Fibroblast of skin of right biceps (primary cell): ENCODE measurements at places on chromosomes 1 and 21.

GRCh38 chr1:174215766-174216165 is 56.4 kb downstream of the RABGAP1L start:
- DNase-seq = no peak

DNA sequence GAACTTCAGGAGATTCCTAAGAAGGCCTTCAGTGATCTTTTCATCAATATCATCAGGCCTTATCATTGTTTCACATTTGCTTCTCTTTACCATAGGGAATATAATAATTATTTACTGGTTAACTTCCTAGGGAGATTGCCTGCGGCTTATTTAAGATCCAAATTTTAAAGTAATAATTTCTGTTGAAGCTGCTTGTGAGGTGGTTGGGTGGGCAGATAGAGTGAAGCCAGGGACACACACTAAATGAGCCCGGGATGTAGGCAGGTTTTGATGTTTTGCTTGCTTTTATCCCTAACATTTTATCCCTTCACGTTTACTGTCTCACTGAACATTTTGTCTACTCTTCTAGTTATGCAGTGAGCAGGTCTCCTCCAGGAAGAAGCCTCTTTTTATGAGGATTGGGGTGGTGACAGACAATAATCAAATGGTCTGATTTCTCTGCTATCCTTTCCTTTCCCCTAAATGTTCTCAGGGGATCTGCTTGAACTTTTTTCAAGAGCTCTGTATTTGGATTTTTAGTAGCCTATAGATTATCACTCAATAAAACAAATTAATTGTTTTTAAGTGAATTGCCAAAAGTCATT is 164.7 kb downstream of the RUNX1 start:
- DNase-seq = no peak

DNA sequence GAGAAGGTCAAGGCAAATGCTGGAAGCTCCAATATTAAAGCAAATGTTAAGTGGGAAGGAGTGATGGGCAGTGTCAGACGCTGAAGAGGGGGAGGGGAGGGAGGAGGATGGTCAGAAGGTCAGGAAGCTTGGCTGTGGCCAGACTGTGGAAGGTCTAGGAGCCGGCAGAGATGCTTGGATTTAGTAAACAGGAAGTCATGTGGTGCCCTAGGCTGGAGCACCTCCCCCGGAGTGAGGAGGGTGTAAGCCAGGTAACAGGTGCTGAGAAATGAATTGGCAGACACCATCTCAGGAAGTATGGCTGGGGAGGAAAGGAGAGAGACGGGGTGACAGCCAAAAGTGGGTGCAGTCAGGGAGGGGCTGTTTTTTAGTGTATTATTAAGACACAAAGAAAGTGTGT is 17.7 kb downstream of the CSMD2 start:
- no peak for DNase-seq

DNA sequence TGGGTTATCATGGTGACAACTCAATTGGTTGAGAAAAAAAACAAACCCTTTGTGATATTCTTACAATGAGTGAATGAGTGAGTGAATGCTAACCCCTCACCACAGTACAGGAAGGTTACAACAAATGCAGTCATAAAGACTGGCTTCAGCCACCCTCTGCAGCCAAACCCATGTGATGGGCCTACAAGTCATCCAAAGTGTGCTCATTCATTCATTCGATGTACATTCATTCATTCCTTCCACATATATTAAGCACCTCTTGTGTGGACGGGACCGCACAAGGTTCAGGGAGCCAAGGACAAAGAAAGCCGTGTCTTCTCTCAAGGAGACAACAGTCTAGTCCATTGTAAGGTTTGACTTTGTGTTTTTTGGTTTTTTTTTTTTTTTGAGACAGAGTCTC is 49.4 kb downstream of the WDR4 start:
- no peak for DNase-seq

DNA sequence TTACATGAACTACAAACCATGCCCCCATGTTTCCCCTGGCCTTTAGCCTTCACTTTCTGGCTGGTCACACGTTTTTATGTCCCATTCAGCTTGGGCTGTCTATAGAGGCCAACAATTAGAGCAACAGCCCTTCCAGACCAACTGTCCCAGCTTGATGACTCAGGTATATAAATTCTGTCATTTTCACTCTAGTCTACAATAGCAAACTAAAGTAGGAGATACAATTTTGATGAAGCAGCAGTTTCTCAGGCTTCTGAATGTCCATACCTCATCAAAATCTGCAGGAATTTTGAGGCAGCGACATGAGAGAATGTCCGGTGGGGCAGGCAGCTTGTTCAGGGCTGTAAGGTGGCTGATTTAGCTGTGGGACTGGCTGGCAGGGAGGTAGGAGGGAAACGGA is 45.6 kb upstream of the VAV3 start:
- no peak for DNase-seq

DNA sequence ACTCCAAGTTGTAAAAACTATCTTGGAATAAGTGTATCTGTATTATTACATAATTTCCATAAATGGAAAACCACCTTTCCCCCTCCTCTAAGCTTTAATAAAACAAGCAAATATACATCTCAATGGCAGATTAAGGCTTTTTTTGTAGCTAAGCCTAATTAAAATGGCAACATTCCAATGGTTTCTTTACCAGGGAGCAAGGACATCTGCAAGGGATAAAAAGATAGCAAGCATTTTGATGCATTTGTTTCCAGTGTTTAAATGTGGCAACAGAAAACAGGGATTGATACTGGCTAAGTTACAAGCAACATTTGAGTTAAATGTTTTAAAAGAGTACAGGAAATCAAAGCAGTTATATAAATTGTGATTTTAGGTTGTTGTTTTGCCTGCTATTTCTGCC is 1012.7 kb downstream of the ADGRL2 start:
- no peak for DNase-seq

- DNase-seq = peak; percentile 67
Observed at GRCh38 chr1:196160066-196160795, 448.0 kb downstream of the KCNT2 start.

GRCh38 chr21:45598666-45599065 is 44.9 kb upstream of the PCBP3 start:
- DNase-seq = no peak

GRCh38 chr1:2242814-2243725 is 15.0 kb downstream of the SKI start:
- no peak for DNase-seq

GRCh38 chr1:7146710-7147109 is 361.5 kb downstream of the CAMTA1 start:
- no peak for DNase-seq

DNA sequence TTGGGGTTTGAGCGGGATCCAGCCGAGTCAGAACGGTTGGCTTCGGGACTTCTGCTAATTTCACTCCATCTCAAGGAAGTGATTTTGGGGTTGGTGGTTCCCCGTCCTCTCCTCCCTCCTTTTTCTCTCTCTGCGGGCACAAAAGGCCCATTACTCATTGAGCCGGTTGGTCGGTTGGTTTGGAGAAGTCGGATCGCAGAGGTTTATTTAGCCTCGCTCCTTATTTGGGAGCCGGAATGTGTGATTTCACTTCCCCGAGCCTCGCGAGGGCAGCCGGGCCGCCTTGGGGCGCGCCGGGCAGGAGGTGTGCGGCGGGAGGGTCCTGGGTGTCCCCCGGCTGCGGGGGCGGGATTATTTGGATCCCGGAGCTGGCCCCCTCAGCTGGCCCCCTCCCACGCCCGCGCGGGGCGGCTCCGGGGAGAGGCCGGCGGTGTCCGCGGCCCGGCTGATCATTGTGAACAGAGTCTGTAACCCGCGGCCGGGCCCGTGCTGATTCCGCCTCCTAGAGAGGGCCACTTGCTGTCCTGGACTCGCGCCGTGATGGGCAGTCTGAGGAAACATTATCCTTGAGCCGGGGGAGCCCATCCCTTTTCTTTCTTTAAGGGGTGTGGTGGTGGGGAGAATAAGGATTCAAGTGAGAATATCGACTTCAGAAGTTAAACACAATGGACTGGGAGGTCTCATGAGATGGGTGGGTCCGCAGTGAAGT is 1.2 kb downstream of the MAPKAPK2 start:
- DNase-seq = peak; percentile 83

DNA sequence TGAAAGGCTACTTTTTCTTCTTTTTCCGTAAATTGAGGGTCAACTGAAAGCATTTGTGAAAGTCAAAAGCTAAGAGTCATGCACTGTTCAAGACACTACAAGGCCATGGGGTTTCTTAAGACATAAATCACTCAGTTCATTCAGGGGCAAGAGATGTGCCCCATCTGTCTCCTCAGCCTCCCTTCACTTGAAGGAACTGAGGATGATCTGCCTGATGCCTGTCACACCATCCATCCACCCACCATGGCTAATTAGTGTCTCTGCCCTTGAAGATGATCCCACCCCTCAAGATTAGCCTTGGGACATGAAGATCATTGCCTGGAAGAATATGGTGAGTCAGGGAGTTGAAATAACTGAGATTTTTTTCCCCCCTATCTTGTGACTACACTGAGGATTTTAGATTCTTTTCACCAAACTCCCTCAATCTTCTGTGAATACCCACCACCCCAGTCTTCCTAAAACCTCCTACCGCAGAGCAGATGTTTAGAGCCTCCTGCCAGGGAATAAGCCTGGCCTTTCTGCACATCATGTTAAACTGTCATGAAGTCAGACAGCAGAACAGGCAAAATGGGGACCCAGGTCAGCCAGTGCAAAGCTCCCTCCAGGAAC is 88.6 kb upstream of the LMO4 start:
- no peak for DNase-seq

GRCh38 chr1:169309178-169310166 is 58.1 kb downstream of the NME7 start:
- DNase-seq = no peak

- no peak for DNase-seq
Observed at GRCh38 chr1:203143641-203144040, 16.1 kb downstream of the ADORA1 start.

DNA sequence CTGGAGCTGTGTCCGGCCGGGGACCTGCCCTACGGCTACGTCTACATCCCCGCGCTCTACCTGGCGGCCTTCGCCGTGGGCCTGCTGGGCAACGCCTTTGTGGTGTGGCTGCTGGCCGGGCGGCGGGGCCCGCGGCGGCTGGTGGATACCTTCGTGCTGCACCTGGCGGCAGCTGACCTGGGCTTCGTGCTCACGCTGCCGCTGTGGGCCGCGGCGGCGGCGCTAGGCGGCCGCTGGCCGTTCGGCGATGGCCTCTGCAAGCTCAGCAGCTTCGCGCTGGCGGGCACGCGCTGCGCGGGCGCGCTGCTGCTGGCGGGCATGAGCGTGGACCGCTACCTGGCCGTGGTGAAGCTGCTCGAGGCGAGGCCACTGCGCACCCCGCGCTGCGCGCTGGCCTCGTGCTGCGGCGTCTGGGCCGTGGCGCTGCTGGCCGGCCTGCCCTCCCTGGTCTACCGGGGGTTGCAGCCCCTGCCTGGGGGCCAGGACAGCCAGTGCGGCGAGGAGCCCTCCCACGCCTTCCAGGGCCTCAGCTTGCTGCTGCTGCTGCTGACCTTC is 412 bp downstream of the GPR25 start:
- no peak for DNase-seq

- peak; percentile 48 for DNase-seq
Observed at GRCh38 chr21:26153758-26154157, 16.8 kb downstream of the APP start.

- no peak for DNase-seq
Observed at GRCh38 chr1:231070758-231071444, 30.8 kb upstream of the FAM89A start.

- DNase-seq = peak; percentile 80
Observed at GRCh38 chr1:93447481-93448291, at the start of gene FNBP1L. TSS of gene FNBP1L (plus strand) at chr1:93448118. CDS start at chr1:93448282, 164 bp downstream.

DNA sequence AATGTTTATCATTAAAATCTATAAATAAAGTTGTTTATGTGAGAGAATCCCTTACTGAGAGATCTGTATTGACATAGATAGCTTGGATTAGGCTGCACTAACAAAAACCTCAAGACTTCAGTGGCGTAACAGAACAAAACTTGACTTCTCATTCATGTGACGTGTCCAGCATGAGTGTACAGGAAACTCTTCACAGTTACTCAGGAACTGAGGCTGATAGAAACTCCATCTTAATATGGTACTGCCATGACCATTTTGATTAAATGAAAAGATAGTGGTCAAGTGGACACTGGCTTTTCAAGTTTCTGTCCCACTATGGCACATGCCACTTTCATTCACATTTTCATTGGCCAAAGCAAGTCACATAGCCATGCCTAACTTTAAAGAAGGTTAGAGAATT is 3.7 kb downstream of the ST3GAL3 start:
- peak; percentile 83 for DNase-seq

DNA sequence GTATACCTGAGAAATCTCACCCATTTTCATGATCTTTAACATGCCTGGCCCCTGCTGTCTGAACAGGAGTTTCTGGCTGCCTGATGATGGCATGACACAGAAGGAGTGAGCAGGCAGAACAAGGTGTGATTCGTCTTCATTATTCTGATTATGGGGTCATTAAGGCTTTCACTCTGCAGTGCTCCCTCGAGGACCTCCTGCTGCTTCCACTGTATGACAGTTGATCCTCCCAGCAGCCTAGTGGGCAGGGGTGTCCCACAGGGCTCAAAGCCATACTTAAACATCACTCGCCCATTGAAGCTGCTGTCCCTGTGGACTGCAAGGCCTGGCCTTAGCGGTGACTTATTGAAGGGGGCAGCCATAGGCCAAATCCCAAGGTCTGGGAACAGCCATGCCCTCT is 12.7 kb upstream of the PARS2 start:
- no peak for DNase-seq

GRCh38 chr1:160022330-160023310 is 9.2 kb downstream of the PIGM start:
- DNase-seq = no peak

DNA sequence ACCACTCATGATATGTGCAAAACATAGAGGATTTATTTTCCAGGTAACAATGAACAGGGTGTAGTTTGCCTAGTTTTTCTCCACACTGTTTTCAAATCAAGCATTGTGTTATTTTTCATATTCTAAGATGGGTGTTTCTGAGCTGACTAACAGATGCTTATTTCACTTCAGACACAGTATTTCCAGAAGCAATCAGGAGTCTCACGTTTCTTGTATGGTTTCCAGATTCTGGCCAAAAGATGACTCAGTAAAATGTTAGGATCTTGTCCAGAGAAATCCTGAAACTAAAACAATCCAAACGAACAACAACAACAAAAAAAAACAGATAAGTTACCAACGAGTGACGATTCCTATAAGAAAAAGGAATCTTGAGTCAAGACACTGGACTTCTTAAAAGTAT is 5.3 kb downstream of the UTS2 start:
- DNase-seq = peak; percentile 52

DNA sequence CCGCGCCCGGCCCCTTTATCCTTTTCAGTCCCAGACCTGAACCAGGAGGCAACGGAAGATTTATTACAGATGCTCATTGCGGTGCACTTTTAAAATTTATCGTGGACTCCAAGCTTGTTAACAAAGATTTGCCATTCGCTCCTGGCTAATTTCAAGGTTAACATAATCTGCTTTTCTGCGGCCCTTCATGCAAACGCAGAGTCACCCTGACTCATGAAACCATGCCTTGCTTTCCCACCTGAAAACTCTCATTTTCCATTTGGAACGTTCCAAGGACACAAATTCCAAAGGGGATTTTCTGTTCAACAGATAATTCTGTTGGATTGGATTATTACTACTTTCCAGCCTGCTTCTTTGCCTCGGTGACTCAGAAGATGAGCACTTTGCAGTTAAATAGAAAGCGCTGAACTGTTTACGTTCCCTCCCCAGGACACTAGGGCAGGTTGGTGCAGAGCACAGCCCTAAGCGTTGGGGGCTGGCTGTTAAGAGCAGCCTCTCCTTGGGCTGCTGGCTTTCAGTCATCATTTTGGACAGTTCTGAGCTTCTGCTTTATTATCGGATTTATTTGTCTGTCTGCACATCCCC is 51.1 kb downstream of the CD247 start:
- DNase-seq = peak; percentile 3

- DNase-seq = peak; percentile 90
Observed at GRCh38 chr1:66371233-66372005, 162.5 kb upstream of the SGIP1 start.

GRCh38 chr21:42640486-42640885 is 12.9 kb upstream of the PDE9A start:
- no peak for DNase-seq
